ENCODE measurements at places on chromosomes 13 and 19.

GRCh38 chr19:33513424-33513823 lies 8.2 kb downstream of the PEPD start:
- no peak for DNase-seq

GRCh38 chr13:55464222-55464621 lies 1676.5 kb upstream of the PRR20A start:
- no peak for DNase-seq

DNA sequence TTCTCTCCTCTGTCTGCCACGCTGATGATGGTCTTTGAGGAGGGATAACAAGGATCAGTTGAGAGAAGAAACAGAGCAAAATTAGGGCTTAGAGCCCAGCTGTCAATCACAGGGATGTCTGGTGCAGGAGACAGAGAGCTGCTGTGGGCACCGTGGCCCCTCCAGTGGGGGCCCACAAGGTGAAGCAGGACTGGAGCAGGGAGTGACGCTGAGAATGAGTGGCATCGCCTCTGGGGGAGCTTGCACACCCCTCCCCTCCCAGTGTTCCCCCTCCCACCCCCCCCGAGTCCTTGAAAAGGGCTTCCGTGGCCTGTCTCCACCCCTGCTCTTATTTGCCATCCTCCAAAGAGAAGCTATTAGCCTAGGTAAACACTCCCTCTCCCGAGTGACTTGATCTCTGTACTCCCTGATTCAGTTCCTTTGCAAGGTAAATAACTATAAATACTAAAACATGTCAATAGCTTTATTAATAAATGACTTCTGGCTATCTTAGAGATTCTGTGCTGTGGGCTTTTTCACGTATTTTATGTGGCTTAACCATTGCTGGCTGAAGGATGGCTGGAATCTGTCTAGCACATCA lies 440.0 kb downstream of the ZNF536 start:
- DNase-seq: no peak

DNA sequence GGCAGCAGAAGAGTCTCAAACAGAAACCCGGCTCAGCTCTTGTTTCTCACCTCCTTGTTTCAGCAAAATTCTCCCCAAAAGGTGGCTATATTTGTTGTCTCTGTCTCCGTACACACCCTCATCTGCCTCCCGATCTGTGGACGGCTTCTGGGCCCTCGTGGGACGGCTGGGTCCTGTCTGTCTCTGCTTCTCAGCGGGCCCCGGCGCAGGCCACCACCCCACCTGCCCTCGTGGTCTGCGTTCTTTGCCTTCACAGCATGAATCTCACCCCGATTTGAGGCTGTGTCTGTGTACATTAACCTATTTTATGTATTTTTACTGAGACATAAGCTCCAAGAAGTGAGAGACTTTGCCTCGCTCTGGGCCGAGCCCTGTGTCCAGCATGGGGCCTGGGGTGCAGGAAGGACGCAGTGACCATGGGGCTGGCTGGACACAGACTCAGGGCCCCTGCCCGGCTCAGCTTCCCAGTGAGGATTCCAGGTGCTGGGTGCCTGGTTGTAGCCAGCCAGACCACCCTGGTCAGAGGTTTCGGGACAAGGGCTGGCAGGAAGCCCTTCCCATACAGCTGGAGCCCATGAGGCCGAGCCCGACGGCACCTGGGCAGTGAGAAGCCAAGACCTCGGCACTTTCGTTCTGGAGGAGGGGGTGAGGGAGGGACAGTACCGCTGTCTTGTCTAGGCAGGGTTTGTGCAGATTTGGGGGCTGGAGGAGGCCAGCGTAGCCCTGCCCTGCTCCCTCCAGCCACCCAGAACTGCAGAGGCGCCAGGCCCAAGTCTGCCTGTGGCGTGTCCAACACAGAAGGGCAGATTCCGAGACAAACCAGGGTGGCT lies 78.5 kb upstream of the MCF2L start:
- DNase-seq: no peak

DNA sequence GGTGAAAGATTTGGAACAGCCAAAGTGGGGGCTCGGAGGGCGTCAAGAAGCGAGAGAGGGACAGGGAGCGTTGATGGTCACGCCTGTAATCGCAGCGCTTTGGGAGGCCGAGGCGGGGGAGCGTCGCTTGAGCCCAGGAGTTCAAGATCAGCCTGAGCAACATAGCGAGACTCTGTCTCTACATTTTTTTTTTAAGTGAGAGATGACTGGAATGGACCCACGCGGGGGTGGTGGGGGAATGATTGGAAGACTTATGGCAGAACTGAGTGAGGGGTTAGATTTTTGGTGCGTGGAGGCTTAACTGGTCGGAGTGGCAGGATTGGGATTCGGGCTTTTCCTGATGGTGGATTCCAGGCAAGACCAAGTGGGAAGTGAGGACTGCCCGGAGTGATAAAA lies 725 bp downstream of the PSMD8 start:
- no peak for DNase-seq

GRCh38 chr13:94369972-94370436 lies 109.5 kb downstream of the DCT start:
- DNase-seq: no peak

GRCh38 chr19:18070181-18070580 lies 16.6 kb downstream of the IL12RB1 start:
- DNase-seq: no peak

DNA sequence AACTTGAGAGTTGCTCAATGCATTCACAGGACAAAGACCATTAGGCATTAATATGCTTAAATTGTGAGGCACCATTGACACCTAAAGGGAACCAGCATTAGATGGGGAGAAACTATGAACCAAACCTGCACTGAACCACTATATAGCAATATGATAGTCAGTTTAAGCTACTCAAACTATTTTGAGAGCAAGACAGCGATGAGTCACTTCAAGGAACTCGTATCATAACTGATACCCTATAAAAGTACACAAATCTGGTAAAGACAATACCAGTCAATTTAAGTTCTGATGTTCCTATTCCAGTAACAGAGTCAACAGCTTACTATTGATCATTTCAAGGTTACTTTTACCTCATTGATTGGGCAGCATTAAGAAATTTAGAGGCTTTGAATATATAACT lies 151.3 kb upstream of the ATXN8OS start:
- DNase-seq: no peak

GRCh38 chr19:19039901-19040300 lies 6.5 kb downstream of the ARMC6 start:
- no peak for DNase-seq

DNA sequence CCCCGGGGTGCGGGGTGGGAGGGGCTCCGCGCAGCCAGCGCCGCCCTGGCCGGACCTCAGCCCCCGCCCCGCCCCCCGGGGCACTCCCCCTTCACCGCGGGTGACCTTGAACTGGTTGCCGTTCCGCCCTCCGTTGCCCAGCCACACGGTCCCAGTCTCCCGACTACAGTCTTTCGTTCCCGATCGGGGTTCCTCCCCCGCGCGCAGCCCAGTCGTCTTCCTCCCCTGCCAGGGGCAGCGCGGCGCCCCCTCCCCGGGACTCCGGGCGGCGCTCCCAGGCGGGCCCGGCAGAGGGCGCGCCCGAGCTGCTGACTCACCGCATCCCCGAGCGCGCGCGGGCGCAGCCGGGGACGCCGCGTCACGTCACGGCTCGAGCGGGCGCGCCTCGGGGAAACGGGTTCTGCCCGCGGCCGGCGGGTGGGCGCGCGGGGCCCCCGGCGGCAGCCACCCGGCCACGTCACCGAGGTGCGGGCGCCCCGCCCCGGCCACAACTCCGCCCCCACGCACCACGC lies 459 bp downstream of the MIDN start:
- no peak for DNase-seq

DNA sequence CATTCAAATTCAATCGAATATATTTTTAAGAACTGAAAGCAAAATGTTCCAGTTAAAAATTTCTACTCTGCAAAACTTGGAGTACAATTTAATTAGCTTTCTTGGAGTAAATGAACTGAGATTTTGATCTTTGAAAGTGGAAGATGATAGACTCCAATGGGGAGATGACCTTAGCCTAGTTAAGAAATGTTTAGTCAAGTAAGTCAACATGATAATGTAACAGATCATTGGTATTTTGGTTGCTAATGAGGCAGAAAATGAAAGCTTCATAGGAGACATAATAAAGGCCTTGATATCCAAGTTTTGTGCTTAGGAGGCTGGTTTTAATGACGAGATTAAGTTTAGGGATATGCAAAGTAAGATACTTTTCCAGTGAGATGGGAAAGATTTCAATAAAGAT lies 181.7 kb downstream of the ITGBL1 start:
- no peak for DNase-seq

DNA sequence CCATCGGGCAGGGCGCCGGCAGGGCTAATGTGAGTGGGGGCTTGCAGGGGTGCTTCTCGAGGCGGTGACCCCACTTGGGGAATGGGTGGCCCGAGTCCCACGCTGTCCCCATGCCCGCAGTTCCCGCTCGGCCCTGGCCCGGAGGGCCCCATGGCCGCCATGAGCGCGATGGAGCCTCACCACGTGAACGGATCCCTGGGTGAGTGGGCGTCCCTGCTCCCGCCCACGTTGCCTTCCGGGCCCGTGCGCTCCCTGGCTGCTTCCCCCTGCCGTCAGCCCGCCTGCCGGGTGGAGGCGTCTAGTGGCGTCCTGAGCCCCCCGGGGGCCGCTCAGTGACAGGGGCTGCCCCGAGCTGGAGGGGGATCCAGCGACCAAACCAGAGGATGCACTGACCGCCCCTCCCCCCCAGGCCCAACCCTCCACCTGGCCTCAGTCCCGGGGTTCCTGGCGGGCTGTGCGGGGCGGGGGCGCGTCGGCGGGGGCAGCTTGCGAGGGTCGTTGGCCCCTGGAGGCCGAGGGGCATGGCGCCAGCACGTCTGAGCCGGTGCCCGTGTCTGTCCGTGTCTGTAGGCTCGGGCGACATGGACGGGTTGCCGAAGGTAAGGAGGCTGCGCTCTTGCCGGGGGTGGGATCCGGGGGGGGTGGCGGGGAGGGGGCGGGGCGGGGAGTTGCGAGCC lies 4.8 kb downstream of the ISYNA1 start:
- DNase-seq: peak; percentile 37

DNA sequence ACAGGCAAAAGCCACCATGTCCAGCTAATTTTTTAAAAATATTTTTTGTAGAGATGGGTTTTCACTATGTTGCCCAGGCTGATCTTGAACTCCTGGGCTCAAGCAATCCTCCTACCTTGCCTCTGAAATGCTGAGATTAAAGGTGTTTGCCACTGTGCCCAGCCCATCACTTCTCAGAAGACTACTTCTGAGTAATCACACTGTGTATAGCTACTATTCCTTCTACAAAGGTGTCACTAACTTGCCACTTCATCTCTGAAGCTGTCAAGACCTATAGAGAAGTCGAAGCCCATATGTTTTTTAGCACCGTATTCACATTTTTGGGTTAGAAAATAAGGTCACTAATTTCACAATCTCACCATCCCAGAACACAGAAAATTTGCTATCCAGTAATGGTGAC lies 36.0 kb upstream of the FNDC3A start:
- DNase-seq: no peak

DNA sequence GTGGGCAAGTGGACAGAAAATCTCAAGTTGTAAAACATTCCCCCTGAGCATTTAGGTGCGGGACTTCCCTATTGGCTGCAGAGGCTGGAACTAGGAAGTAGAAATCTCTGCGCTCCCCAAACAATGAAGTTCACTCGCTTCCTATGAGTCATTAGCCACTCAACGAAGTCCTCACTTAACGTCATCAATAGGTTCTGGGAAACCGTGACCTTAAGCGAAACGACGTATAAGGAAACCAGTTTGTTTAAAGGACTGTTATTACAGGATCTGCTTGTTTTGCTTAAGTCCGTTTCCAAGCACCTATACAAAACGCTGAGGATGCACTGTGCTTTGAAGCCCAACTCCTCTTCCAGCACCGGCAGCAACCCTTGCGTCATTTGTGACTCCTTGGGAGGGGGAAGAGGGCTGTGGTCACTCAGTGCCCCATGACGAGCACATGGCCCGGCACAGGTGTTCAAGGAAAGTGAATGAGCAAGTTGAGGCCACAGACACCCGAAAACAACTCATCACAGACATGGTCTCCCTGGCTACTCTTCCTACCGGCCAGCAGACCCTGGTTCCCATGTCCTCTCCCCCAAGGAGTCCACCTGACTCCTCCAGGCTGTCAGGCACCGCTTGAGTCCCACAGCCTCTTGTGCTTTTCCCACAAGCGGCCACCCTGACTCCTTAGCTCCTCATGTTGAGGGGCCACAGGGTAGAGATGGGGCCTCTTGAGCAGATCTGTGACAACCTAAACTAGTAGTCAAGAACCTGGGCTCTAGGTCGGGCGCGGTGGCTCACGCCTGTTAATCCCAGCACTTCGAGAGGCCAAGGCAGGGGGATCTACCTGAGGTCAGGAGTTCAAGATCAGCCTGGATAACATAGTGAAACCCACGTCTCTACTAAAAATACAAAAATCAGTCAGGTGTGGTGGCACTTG lies 4.8 kb downstream of the RPS16 start:
- DNase-seq: no peak

DNA sequence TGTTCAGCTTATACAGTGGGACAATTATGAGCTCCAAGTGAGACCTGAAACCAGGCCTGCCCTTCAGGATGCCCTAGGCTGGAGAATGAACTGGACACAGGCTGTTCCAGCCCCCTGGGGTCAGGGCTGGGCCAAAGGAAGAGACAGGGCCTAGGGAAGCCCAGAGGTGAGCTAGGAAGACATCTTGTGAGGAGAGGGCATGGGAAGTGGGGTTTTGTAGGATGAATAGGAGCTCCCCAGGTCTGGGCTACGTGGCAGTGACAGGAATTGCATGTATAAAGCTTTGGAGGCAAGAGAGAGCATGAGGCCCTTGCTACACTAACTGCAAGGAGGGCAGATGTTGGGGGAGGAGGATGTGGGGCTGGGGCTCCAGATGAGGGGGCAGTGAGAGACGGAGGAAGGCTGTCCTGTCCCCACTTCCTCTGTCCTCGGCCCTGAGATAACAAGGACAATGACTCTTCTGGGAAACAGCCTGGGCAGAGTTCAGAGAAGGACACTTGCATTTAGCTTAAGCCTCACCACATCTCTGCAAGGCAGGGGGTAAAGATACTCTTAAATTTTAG lies 1.5 kb upstream of the TBXA2R start:
- no peak for DNase-seq

DNA sequence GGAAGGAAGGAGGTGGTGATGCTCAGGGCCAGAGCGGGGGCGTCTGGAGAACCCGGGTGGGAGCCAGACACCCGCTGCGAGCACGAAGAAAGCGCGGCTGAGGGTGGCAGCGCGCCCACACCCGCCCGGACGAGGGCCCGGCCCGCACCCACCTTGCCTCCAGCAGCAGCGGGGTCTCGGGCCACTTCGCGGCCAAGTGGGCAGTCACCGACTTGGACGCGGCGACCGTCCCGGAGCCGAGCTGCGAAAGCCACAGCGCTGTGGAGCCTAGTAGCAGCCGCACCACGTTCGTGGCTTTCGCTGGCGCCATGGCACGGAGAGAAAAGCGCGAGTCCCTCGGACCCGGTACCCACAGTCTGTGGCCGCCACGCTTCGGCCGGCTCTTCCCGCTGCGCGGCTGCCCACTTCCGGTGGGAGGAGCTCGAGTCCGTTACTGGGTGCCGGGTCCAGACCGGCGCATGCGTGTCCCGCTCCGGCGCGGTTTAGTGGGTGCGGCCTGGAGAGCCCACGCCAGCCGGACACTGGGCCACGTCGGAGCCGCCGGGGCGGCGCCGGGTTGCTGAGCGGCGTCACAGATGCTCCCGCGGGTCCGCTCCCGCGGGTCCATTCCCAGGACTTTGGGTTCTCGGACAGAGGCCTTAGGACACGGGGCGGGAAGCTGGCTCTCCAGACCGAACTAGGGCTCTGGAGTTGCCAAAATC lies at the start of gene UGGT2:
UGGT2 (minus strand) TSS at position 399 of the 701 bp plus-strand sequence; CDS start at position 310, 89 bp downstream.
- DNase-seq: no peak

- no peak for DNase-seq
Observed at GRCh38 chr13:92175330-92175729, 776.9 kb downstream of the GPC5 start.

- DNase-seq: no peak
Observed at GRCh38 chr19:15828121-15828610, 12.7 kb upstream of the OR10H1 start.
